NCI-H2081 (cell line): ENCODE measurements at places on chromosomes 7 and 10.

DNA sequence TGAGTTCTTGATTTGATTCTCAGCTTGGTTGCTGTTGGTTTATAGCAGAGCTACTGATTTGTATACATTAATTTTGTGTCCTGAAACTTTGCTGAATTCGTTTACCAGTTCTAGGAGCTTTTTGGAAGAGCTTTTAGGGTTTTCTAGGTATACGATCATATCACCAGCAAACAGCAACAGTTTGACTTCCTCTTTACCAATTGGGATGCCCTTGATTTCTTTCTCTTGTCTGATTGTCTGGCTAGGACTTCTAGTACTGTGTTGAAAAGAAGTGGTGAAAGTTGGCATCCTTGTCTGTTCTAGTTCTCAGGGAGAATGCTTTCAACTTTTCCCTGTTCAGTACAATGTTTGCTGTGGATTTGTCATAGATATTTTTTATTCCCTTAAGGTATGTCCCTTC is 86.2 kb downstream of the PLXDC2 start:
- no peak for DNase-seq

- no peak for DNase-seq
These were observed 92.0 kb downstream of the KCNMA1 start for GRCh38 chr10:77545585-77545984.

DNA sequence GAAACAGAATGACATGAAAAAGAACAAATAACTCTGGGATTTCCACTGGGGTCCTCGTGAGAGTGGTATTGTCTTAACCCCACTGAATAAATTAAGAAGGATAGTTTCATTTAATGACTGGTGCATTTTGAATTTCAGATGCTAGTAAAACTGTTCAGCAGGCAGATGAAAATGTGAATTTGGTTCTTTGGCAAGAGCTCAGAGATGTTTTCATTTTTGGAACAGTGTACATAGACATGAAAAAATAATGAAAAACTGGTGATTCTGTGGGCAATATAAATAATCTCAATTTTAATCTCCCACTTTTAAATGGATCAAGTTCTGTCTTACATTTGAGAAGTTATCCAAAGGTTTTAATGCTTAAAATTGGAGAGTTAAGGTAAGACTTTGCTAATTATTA is 84.1 kb downstream of the TRIL start:
- no peak for DNase-seq

DNA sequence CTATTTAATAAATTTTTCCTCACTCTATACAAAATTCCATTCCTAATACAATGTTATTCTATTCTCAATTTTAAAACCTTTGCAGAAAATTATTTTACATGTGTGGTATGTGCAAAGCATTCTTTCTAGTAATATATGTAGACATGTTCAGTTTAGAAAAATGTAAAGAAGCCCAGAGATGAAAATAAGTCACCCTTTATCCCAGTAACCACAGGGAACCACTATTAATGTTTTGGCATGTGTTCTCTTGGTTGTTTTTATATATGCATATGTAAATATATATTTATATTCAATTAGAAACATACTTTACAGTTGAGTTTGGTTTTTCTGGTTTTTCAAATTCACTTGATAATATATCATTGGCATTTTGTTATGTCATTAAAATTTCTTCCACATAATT is 14.8 kb upstream of the GLCCI1 start:
- no peak for DNase-seq

DNA sequence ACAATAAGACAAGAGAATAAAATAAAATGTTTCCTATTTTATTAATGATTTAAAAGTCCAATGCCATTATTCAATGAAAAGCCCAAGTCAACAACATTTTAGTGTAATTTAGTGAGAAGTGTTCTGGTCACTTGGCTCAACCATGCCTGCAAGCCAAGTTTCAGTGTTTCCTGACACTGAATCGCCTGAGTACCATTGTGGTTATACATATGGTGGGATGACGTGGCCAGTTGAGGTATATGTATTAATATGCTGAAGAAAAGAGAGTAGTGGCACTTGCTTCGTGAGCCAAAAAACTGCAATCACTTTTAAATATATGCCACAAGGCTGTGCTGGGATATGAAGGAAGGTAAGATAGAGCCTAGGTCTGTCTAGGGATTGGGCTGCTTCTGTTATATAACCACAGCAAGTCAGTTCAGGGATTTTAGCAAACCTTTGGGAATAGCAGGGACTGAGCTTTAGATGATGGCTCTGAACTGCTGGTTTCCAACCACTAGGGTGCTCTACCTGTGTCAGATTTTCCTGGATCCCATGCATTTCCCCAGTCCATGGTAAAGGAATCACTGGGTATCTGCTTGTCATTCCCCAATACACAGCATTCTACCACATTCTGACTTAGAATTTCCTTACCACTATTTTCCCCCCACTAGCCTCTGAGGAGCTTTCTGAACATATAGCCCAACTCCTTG is 214.0 kb upstream of the PRPS1L1 start:
- DNase-seq = no peak

DNA sequence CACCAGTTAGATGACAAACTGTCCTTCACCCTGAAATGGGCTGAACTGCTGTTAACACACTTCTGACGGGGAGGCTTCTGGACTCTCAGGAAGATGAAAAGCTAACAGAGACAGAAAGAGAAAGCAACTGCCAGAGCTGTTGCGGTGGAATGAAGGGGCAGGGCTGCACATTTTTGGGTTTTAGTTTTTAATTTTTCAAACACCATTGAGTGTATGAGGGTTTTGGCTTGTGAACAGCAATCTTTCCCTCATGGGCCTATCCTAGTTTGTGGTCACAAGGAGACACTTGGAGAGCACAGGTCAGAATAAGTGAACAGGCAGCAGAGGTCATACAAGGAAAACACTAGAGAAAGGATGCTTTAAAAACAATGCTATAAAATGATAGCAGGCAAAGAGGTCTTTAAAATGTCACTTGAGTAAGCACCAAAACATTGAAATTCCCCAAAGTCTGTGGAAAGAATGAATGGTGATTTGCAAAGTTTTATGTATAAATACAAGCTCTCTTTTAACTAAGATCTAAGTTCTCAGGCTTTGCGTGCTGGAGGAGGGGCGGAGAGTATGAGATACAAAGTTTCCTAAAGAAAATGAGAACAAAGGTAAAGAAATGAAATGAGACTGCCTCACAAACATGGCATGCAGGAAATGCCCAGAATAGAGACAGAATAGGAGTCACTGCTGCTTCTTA is 101.4 kb upstream of the GLI3 start:
- no peak for DNase-seq

DNA sequence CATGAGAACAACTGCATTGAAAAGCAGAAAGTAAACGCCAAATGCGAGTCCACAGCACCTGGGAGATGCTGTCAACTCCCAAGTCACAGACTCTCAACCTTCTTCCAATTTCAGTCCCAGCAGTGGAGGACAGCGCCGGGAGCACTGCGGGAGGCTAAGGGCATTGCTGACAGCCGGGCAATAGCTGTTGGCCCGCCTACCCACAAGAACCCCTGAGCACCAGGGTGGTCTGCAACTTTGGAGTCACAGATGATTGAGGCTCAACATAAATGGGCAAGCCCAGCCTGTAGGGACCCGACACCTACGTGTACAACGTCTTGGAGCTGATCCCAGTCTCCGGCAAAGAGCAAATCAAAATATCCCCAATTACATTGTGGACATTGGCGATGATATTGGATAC is 262.9 kb downstream of the TCERG1L start:
- DNase-seq = no peak

DNA sequence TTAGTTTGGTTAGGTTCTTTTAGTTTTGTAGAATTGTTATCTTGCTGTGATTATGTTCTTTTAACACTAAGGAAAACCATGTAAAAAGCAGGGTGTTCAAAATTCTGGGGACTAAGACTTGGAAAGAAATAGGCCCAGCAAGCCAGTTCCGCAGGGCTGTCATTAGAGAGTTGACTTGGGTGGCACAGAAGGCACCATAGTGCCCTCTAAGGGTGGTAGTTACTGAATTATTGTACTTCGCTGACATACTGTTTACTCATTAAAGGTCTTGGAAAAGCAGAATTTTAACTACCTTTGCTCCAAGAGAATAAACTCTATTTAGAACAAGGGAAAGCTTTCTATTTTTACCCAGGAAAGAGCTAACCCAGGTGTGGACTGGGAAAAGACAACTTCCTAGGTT is 86.5 kb downstream of the OTUD1 start:
- no peak for DNase-seq

DNA sequence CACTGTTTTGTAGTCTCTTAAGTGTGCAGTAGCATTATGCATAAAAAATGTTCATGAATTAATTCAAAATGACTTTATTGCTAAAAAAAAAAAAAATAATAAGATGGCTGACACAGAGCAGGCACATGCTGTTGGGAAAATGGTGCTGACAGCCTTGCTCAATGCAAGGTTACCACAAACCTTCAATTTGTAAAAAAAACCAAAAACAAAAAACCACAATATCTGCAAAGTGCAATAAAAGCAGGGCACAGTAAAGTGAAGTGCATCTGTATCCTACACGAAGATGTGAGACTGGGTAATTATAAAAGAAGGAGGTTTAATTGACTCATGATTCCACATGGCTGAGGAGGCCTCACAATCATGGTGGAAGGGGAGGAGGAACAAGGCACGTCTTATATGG is 185.8 kb downstream of the USP6NL start:
- no peak for DNase-seq

GRCh38 chr7:96228760-96229159 is 93.1 kb downstream of the SLC25A13 start:
- DNase-seq = no peak

DNA sequence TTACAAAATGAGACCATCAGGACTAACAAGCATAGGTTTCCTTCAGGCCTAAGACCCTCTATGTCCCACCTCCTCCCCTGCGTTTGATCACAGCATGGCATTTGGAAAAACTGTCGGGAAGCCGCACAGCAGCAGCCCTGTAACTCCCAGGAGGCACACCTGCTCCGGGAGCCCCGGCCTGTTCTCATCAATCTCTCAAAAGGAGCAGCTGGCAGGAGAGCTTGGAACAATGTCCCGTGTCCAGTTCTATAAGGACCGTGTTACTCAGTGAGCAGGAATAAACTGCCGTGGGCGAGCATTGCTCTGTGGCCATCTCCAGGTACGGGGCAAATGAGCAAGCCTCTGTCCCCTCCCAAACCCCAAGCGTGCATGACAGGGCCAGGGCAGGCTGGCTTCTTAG is 236.9 kb downstream of the SFMBT2 start:
- DNase-seq = no peak

GRCh38 chr7:121521711-121522400 is 125.7 kb upstream of the FAM3C start:
- no peak for DNase-seq

- DNase-seq = no peak
These were observed 328.4 kb upstream of the AOAH start for GRCh38 chr7:37052705-37053104.

GRCh38 chr10:72323771-72324191 is 30.9 kb downstream of the DNAJB12 start:
- no peak for DNase-seq

GRCh38 chr7:26515314-26515842 is 223.7 kb downstream of the SNX10 start:
- peak; percentile 68 for DNase-seq

DNA sequence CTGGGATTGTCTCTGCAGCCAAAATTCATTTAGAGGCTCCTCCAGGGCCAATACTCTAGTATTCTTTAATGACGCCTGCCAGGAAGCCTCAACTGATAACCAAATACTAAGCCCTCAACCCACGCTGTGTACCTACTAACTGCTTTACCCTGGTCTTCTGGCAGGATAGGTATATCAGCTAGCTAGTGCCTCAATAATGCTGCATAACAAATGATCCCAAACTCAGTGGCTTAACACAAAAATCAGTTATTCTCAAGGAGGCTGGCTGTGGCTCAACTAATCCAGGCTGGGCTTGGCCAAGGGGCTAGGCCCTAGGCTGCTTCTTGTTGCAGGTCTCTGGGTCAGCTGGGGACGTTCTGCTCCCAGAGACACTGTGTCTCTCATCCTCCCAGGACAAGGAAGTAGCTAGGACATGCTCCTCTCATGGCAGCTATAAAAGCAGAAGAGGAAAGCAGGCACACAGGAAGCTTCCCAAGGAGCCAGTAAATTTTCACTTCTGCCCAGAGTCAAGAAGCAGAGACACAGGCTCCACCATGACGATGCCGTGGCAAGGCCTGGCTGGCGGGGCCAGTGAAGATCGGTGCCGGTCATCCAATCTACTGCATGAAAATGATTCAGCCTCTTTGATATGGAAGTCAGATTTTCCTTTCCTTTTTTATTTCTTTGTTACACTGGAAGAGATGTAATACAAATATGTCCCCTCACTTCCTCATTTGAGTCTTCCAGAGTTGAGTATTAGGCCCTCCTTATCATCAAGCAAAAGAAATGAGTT is 28.6 kb upstream of the COL13A1 start:
- DNase-seq = no peak

DNA sequence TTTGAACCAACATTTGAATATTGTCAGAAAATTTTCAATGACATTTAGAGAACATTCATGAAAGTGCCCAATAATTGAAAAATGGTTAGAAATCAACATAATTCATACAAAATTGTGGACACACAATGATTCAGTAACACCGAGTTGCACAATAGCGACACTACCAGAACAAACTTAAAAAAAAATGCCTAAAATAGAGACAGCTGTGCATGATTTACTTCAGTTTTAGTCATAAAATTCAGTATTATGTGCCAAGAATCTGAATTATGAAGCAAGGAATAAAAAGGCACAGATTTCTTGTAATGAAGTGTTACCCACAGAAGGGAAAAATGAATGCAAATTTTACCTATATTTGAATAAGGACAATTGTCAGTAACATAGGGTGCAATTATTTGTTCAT is 396.0 kb downstream of the SEMA3D start:
- DNase-seq = no peak

DNA sequence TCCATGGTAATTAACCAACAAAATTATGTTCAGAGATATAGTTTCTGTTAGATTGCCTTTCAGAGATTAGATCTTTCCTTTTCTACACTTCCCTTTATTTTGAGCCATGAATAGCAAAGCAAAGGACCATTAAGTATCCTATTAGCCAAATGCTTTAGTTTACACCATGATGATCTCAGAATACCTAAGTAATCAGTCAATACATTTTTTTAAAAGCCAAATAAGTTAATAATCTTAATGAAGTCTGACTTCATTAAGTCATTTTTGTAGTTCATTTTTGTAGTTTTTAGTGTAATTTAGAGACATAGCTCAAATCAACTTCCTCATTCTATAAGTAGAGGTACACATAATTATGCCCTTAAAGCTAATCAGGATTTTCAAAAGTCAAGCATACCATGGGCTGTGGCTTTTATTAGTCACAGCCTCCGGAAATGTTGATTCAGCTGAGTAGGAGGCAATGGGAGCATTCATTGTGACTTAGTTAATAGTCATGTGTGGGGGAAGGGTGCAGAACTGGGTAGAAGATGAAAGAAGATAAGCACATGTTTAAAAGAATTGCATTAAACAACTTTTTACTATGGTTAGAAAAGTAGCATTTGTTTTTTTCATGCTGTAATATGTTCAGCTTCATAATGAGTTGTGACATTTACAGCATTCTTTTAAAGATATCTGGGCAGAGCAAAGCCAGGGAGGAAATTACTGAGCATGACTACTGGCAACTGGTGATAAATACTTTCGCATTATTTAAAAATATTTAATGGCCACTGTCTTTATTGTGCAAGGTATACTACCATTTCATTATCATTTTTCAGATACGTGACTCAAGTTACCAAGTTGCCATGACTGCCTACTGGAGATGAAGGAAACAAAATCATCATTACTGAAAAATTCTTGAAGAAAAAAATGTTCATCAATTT is 57.3 kb upstream of the CCDC71L start:
- DNase-seq = peak; percentile 42
